ENCODE measurements at places on chromosomes 12 and 14.

- no peak for DNase-seq
Observed at GRCh38 chr12:73625226-73625625, 912.4 kb upstream of the ATXN7L3B start.

DNA sequence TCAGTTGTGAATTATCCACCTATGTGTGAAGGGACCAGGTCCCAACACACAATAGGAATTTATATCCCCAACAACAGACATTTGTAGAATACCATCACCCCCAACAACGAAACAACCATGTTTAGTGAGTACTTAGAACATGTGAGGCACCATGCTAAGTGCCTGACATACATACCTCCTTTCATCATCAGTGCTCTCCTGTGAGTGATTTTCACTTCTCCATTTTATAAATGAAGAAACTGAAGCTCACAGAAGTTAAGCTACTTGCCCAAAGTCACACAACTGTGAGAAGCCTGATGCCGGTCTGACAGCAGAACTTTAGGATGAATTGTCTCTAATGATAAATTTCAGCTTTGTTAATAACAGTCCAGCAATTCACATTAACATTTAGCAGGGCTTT, 35.4 kb downstream of the SPTB start:
- DNase-seq, result no peak

DNA sequence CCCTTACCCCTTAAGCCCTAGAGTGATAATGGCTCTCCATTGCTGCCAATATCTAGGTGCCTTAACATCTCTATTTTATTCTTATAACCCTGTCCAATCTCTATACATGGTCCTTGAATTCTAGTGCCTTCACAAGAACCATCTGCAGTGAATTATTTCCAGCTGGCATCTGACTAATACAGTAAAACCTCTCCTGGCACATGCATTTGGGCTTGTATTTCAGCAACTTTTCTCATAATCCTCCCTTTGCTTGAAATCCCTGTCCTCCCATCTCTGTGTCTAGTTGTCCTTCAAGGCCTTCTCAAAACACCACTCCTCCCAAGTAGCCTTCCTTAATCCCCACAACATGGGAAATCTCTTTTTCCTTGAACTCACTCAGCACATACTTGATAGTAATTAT, 14.2 kb upstream of the HMGA2 start:
- DNase-seq, result no peak

GRCh38 chr12:85183855-85184254, 96.2 kb upstream of the ALX1 start:
- no peak for DNase-seq

GRCh38 chr12:120215766-120216735, 15.1 kb upstream of the RPLP0 start:
- DNase-seq, result no peak

GRCh38 chr14:50947446-50947845, 3.2 kb upstream of the PYGL start:
- no peak for DNase-seq

- no peak for DNase-seq
Observed at GRCh38 chr14:47442211-47442610, 233.2 kb downstream of the MDGA2 start.

DNA sequence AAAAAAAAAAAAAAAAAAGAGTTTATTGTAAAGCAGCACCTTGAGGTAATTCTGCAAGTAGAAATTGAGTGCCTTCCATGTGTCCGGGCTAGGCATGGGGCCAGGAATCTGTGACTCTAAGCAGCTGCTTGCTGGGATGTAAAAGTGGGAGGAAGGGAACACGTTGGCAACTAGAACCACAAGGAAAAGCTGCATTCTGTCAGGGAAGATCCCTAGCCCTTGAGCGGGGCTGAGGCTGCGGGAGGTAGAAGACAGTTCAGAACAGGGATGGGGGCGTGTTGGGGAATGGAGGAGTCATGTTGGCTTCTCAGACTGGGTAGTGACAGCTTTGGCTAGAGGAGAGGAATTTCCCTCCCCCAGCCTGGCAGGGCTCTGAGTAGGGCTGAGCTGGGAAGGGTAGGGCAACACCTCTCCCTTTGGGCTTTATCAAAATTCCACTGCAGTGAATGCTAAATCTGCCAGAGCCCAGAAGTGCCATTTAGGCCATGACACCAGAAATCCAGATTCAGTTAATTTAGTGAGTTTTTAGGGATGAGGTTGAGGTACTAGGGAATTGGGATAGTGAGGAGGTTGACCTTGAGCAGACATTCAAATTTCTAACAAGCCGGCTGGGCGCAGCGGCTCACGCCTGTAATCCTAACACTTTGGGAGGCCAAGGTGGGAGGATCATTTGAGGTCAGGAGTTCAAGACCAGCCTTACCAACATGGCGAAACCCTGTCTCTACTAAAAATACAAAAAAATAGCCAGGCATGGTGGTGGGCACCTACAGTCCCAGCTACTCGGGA, 3.4 kb upstream of the TRAFD1 start:
- DNase-seq, result no peak

- no peak for DNase-seq
Observed at GRCh38 chr12:102215992-102216691, 18.5 kb upstream of the PMCH start.

GRCh38 chr14:94514351-94514750, 5.1 kb upstream of the SERPINA12 start:
- DNase-seq, result no peak

GRCh38 chr12:127678945-127679344, 588.0 kb upstream of the TMEM132C start:
- DNase-seq, result no peak

DNA sequence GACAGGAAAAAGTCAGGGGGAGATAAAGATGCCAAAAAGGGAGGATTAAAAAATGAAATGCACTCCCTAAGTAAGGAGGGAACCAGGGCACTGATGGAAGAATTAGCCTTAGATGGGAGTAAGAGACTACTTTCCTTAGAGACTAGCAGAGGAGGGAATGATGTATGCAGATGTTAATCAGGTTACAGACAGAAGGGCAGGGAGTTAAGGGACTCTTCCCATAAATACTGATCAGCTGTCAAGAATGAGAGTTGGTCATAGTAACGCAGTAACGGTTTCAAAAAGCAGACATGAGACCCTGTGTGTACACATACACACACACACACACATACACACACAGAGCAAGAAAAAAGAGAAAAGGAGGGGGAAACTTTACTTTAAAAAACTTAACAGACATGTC, 93.4 kb downstream of the PHLDA1 start:
- no peak for DNase-seq

DNA sequence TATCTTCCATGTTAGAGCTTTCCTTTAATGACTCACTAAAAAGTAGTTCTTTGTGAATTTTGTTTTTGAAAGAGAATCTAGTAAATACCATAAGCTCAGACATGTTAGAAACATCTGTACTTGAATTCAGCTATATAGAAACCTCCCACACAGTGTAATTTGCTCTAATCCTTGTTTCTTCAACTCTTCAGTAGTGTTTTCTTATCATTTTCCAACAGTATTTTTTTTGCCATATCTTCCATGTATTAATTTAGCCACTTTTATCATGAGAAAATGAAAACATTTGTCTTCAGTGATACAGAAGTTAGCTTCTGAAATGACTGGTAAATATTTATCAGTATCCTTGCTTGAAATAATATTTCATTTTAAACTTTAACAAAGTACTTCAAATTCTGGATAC, 73.6 kb downstream of the ARID2 start:
- DNase-seq, result no peak

GRCh38 chr14:95516554-95517181, at the start of gene SYNE3:
SYNE3 (minus strand) TSS chr14:95516650; CDS start chr14:95475821, 40,829 bp downstream.
- peak; percentile 59 for DNase-seq

GRCh38 chr14:47833011-47833410, 157.6 kb upstream of the MDGA2 start:
- no peak for DNase-seq

DNA sequence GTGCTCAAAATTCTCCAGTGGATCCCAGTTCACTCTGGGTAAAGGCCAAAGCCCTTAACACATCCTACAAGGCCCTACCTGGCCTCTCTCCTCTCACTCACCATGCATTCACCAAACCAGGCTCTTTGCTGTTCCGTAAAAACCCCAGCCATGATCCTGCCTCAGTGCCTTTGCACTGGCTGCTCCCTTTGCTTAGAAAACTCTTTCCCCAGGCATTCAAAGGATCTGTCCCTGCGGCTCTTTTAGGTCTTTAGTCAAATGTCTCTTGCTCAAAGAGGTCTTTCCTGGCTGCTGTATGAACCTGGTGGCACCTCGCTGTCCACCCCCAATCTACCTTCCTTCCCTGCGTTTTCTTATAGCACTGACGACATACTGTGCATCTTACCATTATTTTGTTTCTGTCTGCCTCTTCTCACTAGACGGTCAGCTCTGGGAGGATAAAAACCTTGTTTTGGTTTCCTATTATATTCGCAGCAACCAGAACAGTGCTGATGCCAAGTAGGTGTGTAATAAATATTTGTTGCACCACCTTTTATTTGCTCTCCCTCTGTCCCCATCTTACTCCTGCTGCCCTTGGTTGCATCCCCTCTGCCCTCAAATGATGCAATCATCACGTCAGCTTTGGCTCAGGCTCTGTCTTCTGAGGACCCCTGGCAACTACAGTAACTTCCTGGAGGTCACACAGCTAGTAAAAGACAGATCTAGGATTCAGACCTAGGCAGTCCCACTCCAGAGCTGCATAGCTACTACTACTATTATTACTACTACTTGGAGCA, 23.8 kb upstream of the DICER1 start:
- no peak for DNase-seq

- no peak for DNase-seq
Observed at GRCh38 chr12:63764481-63764880, 15.2 kb upstream of the RXYLT1 start.

DNA sequence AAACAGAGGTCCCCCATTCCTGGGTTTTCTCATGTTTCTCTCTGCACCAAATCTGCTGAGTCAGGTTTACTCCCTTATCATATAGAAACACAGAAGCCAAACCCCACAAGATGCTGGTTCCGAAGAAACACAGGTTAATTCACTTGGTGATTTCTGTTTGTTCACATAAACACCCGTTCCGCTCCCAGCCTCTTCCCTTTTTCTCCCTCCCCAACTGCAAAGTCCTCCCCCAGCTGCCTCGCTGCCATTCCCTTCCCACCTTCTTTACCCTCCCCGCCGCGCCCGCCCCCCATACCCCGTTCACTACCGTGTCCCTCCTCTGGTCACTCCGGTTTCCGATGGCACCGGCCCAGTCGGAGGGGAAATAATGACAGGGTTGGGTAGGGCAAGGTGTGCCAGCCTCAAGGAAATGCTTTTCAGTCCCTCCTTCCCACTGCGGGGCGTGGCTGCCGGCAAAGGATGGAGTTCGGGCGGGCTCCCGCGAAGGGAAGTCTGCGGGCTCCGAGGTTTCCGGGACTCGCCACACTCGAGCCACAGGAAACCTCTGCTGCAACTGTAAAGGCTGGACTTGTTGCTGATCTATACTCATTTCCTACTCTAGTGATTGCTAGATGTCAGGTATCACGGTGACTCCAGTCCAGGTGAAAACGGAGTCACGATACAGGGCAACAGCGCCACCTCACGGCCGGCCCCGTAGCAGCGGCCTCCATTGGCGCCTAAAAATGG, at the start of gene STYK1:
TSS of gene STYK1 (minus strand) at position 394 of the 726 bp plus-strand sequence. CDS start 39,434 bp downstream, outside the sequence.
- peak; percentile 67 for DNase-seq

Data from activated naive CD4-positive, alpha-beta T cell treated with Interleukin-2 at 50 U/mL for 16 hours (primary cell).